ENCODE measurements at places on chromosomes 11 and 22. TPM values are rescaled to one million over a fixed set of nuclear protein-coding genes. Genes with fewer than 3 reads are reported as not detected.

The OR6A2 gene
- not detected for total RNA-seq

The SYT7 gene
- 1.5 TPM for total RNA-seq

The CNGA4 gene
- total RNA-seq: not detected

The MYOD1 gene
- not detected for total RNA-seq

The CD3G gene
- not detected for total RNA-seq

The HPS5 gene
- 34.9 TPM for total RNA-seq

The SAA2 gene
- total RNA-seq: not detected

The RTN4R gene
- 1.4 TPM for total RNA-seq

The B4GALNT4 gene
- total RNA-seq: 16.5 TPM

The UBQLN3 gene
- not detected for total RNA-seq

The PHOX2A gene
- total RNA-seq: not detected

The F2 gene
- total RNA-seq: not detected

The LARGE2 gene
- not detected for total RNA-seq

DNA sequence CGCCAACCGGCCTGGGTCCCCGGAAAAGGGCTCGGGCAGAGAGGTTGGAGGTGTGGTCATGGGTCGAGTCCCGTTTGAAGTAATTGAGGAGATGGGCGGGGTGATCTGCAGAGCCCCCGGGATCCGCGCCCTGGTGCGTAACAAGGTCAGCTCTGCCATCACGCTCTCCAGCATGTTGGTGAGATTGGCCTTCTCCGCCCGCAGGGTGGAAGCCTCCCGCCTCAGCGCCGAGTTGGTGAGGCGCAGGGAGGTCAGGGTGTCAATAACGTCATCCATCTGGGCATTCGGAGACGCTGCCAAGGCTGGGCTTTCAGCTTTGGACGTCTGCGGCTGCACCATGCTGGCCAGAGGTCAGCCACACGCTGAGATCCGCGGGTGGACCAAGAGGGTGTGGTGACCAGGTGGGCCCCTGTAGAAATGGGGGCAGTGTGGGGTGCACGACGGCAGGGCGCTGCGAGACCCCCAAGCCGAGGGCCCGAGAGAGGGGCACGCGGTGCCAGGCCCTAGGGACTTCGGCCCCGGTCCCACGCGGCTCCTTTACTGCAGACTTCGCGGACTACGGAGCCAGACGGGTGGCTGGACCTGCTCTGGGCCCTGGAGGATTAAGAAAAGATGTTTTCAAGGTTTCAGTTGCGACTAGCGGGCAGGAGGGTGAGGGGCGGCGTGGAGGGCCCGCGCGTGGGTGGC, 672 bp downstream of the RTL6 start:
- peak; percentile 59 for DNase-seq
- no peaks in the 10 kb centered on the region for H3K27me3 ChIP-seq
- peak overlapping the region; percentile 85 for H3K4me3 ChIP-seq

GRCh38 chr22:36879775-36880174, 19.0 kb downstream of the NCF4 start:
- H3K4me3 ChIP-seq: no peak overlapping the region
- peak; percentile 88 for DNase-seq
- H3K4me1 ChIP-seq: peaks cover 24% of the 10 kb centered on the region
- H3K27me3 ChIP-seq: peaks cover 8% of the 10 kb centered on the region
- H3K36me3 ChIP-seq: no peaks in the 10 kb centered on the region
- peak overlapping the region; percentile 82 for H3K27ac ChIP-seq

DNA sequence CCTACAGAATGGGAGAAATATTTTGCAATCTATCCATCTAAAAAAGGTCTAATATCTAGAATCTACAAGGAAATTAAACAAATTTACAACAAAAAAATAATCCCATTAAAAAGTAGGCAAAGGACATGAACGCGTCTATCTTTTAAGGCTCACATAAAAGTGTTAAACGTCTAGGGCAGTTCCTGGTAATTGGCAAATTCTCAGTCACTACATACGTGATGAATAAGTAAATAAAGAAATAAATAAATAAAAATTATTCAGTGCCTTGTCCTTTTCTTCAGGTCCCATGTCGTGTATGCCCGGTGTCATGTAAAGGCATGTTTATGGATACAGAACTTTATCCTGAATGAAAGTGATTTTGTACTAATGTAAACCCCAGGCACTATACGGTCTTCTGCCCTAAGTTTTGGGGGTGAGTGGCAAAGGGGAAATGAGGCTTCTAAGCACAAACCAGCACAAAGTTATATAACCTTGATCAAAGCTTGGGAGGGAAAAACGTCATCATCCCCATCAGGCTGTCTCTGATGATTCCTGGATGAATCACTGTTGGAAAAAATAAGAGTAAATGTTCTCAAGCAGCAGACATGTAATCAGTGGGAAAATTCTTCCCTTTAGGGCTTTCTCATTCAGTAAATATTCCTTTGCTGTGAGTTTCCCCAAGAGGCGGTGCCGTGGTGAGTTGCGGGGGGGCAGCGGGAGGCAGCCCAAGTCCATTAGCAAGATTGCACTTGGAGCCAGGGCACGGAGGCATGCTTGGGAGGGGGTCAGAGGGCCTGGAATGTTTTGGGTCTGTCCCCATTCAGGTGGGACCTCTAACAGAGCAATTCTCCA, 30.4 kb upstream of the MICAL2 start:
- H3K36me3 ChIP-seq: no peaks in the 10 kb centered on the region
- H3K4me3 ChIP-seq: 0 out of 2 replicates have a peak overlapping the region, but pooled peaks have one; percentile 9
- no peaks in the 10 kb centered on the region for H3K27me3 ChIP-seq

GRCh38 chr22:32979606-32980005, 78.6 kb downstream of the SYN3 start:
- peaks cover 8% of the 10 kb centered on the region for H3K27me3 ChIP-seq
- no peaks in the 10 kb centered on the region for H3K36me3 ChIP-seq
- H3K4me3 ChIP-seq: no peak overlapping the region
- H3K4me1 ChIP-seq: 0 out of 2 replicates have a peak, but pooled peaks cover 3% of the 10 kb centered on the region
- no peak for DNase-seq
- no peak overlapping the region for H3K27ac ChIP-seq

GRCh38 chr22:26168939-26169314, 335 bp upstream of the SEZ6L start:
- DNase-seq: peak; percentile 39
- H3K4me1 ChIP-seq: no peaks in the 10 kb centered on the region
- H3K27me3 ChIP-seq: peaks cover 24% of the 10 kb centered on the region

DNA sequence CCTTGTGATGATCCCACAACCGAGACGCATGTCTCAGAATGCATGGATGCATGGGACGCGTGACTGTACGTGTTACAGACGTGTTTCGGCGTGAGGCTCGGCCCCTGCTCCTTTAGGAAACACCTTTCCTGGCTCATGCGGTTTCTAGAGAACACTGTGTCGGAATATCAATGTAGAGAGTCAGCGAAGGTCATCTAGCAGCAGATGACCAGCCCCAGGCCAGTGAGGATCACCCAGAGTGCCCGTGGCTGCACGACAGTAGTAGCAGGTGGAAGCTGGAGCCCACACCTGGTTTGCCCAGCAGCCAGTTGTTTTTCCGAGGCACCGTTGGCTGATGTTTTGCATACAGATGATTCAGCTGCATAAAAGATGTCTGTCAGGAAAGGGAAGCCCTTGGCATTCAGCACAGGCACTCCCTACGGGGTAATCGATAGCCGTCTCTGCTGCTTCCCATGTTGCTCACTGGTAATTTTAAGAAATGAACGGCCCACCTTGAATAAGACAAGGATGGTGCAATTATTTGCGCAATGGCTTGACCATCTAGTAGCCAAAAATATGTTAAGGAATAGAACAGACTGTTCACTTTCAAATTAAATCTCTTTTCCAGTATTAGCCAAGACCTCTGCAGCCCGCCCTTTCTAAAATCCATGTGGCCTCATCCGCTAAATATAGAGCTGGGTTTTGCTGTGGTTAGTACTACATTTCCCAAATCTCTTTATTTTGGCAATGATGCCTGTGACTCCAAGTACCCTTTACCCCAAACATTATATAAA, 1.1 kb upstream of the CLTCL1 start:
- no peak for DNase-seq
- H3K36me3 ChIP-seq: no peaks in the 10 kb centered on the region
- no peaks in the 10 kb centered on the region for H3K27me3 ChIP-seq
- H3K4me1 ChIP-seq: peaks cover 24% of the 10 kb centered on the region
- H3K27ac ChIP-seq: no peak overlapping the region
- H3K4me3 ChIP-seq: peak overlapping the region; percentile 79

GRCh38 chr11:76074148-76075095, 131.9 kb downstream of the WNT11 start:
- H3K4me3 ChIP-seq: peak overlapping the region; percentile 35
- no peaks in the 10 kb centered on the region for H3K27me3 ChIP-seq
- peak; percentile 81 for DNase-seq
- 0 out of 2 replicates have a peak, but pooled peaks cover 4% of the 10 kb centered on the region for H3K36me3 ChIP-seq

DNA sequence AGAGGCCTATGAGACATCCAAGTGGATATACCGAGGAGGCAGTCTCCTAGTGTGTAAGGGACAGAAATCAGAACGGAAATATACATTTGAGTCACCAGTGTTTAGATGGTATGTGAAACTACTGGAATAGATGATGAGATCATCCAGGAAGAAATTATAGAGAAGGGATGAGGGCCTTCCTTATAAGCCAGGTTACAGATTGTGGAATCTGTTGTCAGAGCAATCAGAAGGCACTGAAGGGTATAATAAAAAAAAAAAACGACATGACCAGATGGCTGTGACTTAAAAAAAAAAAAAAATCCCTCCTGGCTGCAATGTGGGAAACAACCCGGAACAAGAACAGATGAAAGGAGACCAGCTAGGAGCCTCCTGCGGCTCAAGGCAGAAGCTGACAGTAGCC, 2.7 kb downstream of the MAJIN start:
- peak; percentile 61 for DNase-seq
- H3K36me3 ChIP-seq: no peaks in the 10 kb centered on the region
- no peak overlapping the region for H3K27ac ChIP-seq
- no peak overlapping the region for H3K4me3 ChIP-seq
- no peaks in the 10 kb centered on the region for H3K27me3 ChIP-seq
- no peaks in the 10 kb centered on the region for H3K4me1 ChIP-seq

DNA sequence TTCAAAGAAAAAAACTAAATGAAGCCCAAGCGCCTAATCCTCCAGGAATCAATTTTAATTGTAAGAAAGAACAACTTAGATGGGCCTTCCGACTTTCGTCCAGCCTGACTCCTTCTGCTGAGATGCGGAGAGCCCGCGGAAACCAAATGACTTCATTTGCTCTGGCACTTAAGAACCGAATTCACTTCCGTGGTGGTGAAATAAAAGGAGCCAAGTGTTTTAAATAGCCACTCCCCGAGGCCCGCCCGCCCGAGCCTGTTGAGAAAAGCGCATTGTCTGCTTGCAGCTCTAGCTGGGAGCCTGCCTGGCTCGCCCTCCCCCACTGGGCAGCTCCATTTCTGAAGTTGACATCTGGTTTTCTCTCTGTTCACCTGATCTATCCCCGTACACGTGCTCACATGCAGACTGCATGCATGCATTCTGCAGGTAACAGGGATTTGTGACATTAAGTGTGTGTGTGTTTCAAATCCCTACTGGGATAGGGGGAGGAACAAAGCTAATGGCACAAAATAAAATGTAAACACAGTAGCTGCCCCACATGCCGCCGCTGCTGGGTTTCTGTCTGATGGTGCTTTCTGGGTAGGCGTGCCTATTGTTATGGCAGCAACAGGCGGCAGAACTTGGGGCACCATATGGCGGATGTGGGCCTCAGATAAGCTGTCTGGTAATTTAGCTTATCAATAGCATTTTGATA, 6.2 kb downstream of the TEAD1 start:
- H3K27ac ChIP-seq: peak overlapping the region; percentile 64
- peak; percentile 96 for DNase-seq
- no peaks in the 10 kb centered on the region for H3K36me3 ChIP-seq
- H3K4me3 ChIP-seq: peak overlapping the region; percentile 91
- no peaks in the 10 kb centered on the region for H3K27me3 ChIP-seq

- peak overlapping the region; percentile 66 for H3K4me3 ChIP-seq
- peaks cover 10% of the 10 kb centered on the region for H3K27me3 ChIP-seq
- H3K4me1 ChIP-seq: no peaks in the 10 kb centered on the region
- no peak overlapping the region for H3K27ac ChIP-seq
- DNase-seq: peak; percentile 58
Observed at GRCh38 chr11:57458410-57459163, 1.7 kb upstream of the RTN4RL2 start.

DNA sequence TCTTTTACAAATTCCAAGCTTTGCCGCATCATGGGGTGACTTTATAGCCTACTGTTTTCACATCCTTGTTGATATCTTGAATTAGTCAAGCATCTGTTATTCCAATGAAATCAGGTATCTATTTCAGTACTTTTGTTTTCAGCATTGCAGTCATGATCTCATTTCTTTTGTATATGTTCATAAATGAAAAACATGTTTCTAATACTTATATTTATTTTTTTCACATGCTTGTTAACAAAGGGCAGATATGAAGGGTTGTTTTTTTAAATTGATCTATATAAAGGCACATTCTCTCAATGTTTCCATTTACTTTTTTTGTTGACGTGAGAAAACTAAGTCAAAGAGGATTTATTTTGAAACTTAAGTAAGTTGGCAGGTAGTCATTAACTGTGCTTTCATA, 964.8 kb downstream of the JRKL start:
- H3K4me3 ChIP-seq: no peak overlapping the region
- H3K36me3 ChIP-seq: no peaks in the 10 kb centered on the region
- H3K27me3 ChIP-seq: no peaks in the 10 kb centered on the region
- no peak for DNase-seq

GRCh38 chr11:125460275-125460674, 35.8 kb downstream of the FEZ1 start:
- no peaks in the 10 kb centered on the region for H3K27me3 ChIP-seq
- no peaks in the 10 kb centered on the region for H3K36me3 ChIP-seq
- DNase-seq: no peak
- H3K4me3 ChIP-seq: no peak overlapping the region
- H3K4me1 ChIP-seq: peaks cover 18% of the 10 kb centered on the region

- H3K4me3 ChIP-seq: peak overlapping the region; percentile 3
- H3K36me3 ChIP-seq: no peaks in the 10 kb centered on the region
- no peaks in the 10 kb centered on the region for H3K27me3 ChIP-seq
- H3K4me1 ChIP-seq: peaks cover 87% of the 10 kb centered on the region
Observed at GRCh38 chr11:27213232-27213660, 149.8 kb downstream of the CCDC34 start.

GRCh38 chr11:121206810-121207209, 85.8 kb upstream of the SC5D start:
- no peak overlapping the region for H3K4me3 ChIP-seq
- no peak for DNase-seq
- H3K27me3 ChIP-seq: peaks cover 39% of the 10 kb centered on the region
- no peaks in the 10 kb centered on the region for H3K4me1 ChIP-seq

DNA sequence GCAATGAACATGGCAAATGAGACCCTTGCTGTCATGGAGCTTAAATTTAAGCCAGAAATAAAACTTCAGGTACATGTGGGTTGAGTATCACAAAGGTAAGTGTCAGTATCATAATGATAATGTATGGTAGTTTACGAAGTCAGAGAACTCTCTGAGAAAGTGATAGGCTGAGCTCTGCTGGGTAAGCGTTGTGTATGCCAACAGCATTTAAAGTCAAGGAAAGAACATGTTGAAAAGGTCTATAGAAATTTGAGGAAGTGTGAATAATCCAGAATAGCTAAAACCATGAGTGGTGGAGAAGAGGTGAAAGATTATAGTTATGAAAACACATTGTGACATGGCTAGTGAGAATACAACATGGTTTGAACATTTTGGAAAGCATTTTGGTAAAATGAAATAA, 17.4 kb upstream of the CTSC start:
- no peak for DNase-seq

All from GM23248 (cell line).